Motor neuron (in vitro differentiated cells): ENCODE measurements at places on chromosomes 5 and 9.

- no peak for ATAC-seq
These were observed 974.0 kb upstream of the CDH10 start for GRCh38 chr5:25618821-25619220.

- ATAC-seq = no peak
These were observed 23.9 kb downstream of the FGF10 start for GRCh38 chr5:44365345-44365744.

- peak; percentile 20 for ATAC-seq
These were observed 29.1 kb downstream of the MTX3 start for GRCh38 chr5:79961716-79962574.

DNA sequence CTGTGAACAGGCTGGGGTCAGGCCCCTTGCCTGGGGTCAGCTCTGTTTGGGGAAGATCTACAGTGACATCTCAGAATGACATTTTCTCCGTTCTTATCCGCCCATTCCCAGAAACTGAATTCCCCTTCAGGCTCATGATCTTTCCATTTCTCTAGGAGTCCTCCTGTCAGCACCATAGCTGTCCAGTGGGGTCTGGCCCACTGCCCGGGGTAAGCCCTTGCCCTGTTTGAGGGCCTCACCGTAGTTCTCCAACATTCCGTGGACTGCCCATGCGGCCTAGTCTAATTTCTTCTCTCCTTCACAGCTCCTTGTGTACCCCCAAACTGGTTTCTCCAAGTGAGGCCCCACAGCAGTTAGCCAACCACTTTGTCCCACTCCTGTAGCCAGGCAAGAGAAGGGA, 68.4 kb downstream of the ENTREP1 start:
- ATAC-seq = no peak

DNA sequence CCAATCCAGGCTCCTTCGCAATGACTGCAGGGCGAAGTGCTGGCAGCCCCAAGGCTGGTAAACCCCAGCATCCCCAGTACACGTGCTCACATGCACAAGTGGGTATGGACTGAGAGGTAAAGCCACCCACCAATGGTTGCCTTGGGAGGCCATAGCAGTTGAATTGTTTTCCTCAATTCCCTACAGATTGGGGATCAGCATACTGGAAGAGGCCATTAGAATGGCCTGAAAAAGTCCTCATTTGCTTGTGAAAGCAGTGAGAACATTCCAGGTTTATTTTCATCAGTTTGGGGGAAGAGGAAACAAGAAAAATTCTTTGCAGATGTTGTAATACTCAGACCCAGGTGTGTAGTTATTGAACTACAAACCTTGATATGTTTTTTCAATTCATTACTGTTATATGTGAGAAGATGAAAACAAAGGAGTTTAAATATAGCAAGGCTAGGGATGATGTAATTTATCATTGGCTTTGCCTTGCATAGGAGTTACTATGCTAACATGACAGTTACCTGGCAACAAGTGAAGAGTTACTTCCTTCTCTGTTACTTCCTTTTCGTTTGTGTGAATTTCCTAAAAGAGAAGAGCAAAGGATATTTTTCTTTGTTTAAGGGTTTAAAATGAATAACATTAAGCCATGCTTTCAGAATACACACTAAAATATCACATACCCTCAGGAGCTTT, 36.4 kb downstream of the MTMR12 start:
- peak; percentile 88 for ATAC-seq

GRCh38 chr5:171595401-171595800, 176.0 kb downstream of the FGF18 start:
- ATAC-seq = no peak

- no peak for ATAC-seq
These were observed 331.8 kb downstream of the NDUFS4 start for GRCh38 chr5:53892224-53892623.

DNA sequence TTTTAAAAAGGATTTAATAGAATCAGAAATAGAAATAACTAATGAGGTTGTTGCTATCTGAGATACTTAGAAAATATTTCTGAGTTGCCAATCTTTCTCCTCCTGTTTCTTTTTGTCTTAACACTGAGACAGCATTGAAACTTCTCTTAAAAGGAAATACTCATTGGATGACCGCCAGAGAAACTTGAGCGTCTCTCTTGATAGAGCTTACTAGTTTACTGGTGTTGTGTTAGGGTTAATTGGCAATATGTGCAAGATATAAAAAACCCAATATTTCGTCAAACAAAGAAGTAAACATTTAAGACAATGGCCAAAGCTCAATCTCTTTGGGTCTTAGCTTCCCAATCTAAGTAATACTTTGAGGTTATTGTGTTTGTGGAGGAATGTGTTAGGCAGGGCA, 176.4 kb upstream of the CHD1 start:
- ATAC-seq = no peak

- no peak for ATAC-seq
These were observed 57.8 kb downstream of the AUH start for GRCh38 chr9:91303741-91304415.

GRCh38 chr5:112682621-112683061, 55.0 kb upstream of the APC start:
- no peak for ATAC-seq

DNA sequence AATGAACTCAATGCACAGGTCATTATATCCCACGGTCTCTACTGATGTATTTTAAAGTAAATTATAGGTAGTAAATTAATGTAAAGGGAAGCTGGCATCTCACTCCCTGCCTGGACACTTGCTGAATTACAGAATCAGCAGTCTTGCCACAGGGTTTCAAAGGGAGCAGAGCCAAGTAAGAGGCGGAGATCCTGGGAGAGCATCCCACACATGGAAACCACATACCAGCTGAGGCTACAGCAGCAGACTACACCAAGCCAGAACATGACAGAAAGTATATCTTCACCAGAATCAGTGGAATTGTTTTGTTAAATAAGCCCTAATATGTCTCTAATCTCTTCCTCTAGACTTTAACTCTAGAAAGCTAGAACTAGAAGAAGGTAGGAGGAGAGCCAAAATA, 1689.2 kb upstream of the WWC1 start:
- ATAC-seq = no peak

GRCh38 chr9:127278372-127278771, 13.8 kb downstream of the GARNL3 start:
- no peak for ATAC-seq

GRCh38 chr5:121175986-121176385, 675.7 kb upstream of the FTMT start:
- ATAC-seq = no peak

GRCh38 chr5:123147128-123147715, 58.2 kb downstream of the PRDM6 start:
- ATAC-seq = no peak

DNA sequence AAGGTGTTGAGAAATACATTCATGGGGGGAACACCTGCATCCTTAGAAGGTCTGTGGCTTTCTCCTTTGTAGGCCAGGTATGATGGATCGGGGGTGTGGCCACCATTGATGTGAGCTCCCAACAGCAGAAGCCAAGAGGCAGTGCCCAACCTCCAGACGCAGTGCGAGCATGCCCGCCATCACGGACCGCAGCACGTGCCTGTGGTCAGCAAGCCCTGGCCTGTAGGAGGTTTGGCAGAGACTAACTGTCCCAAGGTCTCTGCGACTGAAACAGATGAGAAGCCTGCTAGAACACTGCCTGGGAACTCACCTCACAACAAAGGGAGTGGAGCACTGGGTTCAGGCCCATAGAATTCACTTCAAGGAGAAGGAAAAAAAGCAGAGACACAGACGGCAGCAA, 31.9 kb upstream of the ZNF354A start:
- no peak for ATAC-seq

- peak; percentile 51 for ATAC-seq
These were observed at the start of gene VAV2 for GRCh38 chr9:133991964-133992779. Gene VAV2, minus strand, starts transcription at chr9:133992324. Its CDS starts 46 bp downstream, at chr9:133992278.
